ENCODE measurements at places on chromosomes 16 and 17. TPM values are rescaled to one million over a fixed set of nuclear protein-coding genes. Genes with fewer than 3 reads are reported as not detected.

Gene ACSM2A
- total RNA-seq, result not detected

Gene HSF4
- total RNA-seq, result 24.8 TPM

Gene GOSR1
- total RNA-seq, result 14.2 TPM

Gene ANKRD40
- total RNA-seq, result 44.2 TPM

Gene KRTAP17-1
- not detected for total RNA-seq

Gene CA4
- total RNA-seq, result not detected

Gene CACNB1
- 4.3 TPM for total RNA-seq

Gene ZSCAN10
- total RNA-seq, result not detected

Gene TUBD1
- 11.0 TPM for total RNA-seq

Gene CHRNE
- total RNA-seq, result not detected

Gene PITPNM3
- total RNA-seq, result 7.1 TPM

Gene AATK
- 1.7 TPM for total RNA-seq

Gene CHP2
- total RNA-seq, result not detected

Gene MEIOB
- total RNA-seq, result not detected

Gene VPS25
- total RNA-seq, result 62.0 TPM

Gene ABCA8
- 0.22 TPM for total RNA-seq

Gene CLEC18A
- not detected for total RNA-seq

Gene NTN3
- not detected for total RNA-seq

Gene PRPSAP1
- total RNA-seq, result 47.8 TPM

Gene SCNN1B
- total RNA-seq, result 4.1 TPM

Gene KRT31
- not detected for total RNA-seq

Gene LRRC46
- total RNA-seq, result 0.44 TPM

Gene MEIOC
- not detected for total RNA-seq

Gene HS3ST3A1
- 47.6 TPM for total RNA-seq

Gene HS3ST3B1
- 0.33 TPM for total RNA-seq

Gene KRTAP9-4
- total RNA-seq, result not detected

Gene GDE1
- total RNA-seq, result 45.6 TPM

Gene SLC16A6
- total RNA-seq, result 1.2 TPM

Gene SPAG9
- 98.1 TPM for total RNA-seq

Gene SPATA32
- total RNA-seq, result not detected

Gene TEKT1
- total RNA-seq, result not detected

Gene DGKE
- 12.4 TPM for total RNA-seq

Gene TPSAB1
- total RNA-seq, result not detected

Gene GP1BA
- total RNA-seq, result not detected

Gene TBC1D3G
- total RNA-seq, result not detected

Gene CNGB1
- total RNA-seq, result 0.04 TPM

Gene PIEZO1
- total RNA-seq, result 180 TPM

Gene KRTAP2-2
- not detected for total RNA-seq

Gene ANKRD13B
- 11.2 TPM for total RNA-seq

Data from PC-3 (cell line).